ENCODE measurements at places on chromosomes 11 and 22. TPM values are rescaled to one million over a fixed set of nuclear protein-coding genes. Genes with fewer than 3 reads are reported as not detected.

DNA sequence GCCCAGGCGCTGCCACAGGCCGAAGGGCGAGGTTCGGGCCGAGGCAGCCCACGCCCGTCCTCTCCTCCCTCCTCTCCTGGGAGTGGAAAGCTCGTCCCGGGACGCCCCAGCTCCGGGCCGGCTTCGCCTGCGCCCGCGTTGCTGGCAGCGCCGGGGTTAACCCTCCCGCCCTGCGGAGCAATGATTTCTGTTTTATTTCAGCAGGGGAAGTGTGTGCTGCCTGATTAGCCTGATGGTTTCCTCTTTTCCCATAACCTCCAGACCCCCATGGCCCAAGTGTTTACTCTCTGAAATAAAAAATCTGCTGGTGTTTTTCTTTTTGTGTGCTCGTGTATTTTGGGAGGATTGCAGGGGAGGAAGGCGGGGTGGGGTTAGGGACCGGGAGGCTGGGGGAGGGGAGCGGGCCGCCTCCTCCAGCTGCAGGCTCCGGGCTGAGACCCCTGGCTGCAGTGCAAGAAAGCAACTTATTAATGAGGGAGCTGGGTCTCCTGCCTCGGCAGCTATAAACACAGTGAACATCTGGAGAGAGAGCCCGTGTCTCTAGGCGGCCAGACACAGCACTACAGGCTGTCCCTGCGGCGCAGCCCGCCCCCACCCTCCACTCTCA lies 38.6 kb downstream of the ETS1 start:
- DNase-seq, result peak; percentile 58

Gene LMNTD2
- total RNA-seq, result 13.6 TPM

Gene FGF3
- not detected for total RNA-seq

DNA sequence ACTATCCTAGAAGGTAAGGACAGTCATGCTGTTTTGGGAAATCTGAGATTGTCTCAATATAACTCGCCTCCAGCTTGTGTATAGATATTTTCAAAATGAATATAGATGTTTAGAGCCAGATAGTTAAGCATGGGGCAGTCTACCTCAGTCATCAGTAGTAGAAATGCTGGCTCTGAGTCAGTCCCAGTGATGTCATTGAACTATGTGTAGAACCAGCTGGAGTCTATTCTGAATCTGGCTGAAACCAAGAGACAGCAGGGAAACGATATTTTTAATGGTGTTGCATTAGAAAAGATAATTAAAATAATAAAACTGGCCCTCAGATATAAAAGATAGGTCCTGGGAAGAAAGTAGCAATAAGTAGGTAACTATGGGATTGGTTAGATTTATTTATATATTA lies 25.9 kb downstream of the PIWIL4 start:
- DNase-seq, result no peak

DNA sequence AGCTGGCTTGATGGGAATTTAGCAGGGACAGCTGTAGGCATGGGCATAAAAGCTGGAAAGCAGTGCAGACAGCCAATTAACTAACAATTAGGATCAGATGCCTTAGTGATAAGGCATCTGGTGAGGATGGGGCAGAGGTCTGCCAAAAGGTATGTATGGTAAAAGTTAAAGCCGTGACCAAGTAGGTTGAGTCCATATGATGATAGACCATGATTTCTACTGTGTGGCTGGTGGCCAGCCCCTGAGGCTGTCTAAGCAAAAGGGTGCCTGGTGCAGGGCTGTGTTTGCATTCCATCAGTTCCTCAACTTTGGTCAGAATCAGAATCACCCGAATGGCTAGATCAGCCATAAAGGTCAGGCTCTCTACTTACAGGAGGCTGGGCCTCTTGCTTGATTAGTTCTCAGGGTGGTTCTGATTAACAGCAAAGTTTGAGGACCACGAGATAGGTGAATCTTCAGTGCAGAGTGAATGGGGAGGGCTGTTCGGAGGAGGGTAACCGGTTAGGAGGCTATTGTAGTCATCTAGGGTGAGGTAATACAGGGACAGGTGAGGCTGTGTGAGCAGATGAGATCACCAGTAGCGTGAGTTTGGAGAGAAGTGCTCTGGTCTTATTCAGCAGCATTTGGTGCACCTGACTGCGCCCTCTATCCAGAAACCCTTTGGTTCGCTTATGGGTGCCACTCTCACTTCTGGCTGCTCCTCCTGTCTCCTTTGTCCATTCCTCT lies 27.2 kb downstream of the PPFIBP2 start:
- no peak for DNase-seq

DNA sequence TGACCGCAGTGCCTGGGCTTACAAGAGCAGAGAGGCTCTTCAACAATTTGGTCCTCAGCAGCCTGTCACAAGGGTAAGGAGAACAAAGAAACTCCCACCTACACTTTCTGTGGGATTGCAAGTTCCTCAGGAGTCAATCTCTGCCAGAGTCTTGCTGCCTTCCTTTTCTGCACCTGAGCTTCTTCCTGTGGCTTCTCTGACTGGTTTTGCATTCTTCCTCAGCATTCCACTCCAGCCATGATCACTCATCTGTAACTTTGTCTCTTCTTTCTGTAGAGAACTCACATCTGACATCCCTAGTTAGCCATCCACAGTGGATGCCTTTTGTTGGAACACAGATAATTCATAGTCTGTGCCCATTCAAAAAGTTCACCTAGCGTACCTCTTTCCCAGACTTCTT lies 14.2 kb upstream of the OR6A2 start:
- no peak for DNase-seq

Gene SERPIND1
- not detected for total RNA-seq

Measured in left colon (tissue), 2 donors.